Astrocyte (in vitro differentiated cells and primary cell): ENCODE measurements at places on chromosomes 13 and 19.

- no peak for DNase-seq
These were observed 11.9 kb downstream of the SHISA7 start for GRCh38 chr19:55431183-55431582.

- no peak for DNase-seq
These were observed 104.3 kb downstream of the KCNRG start for GRCh38 chr13:50119591-50119990.

GRCh38 chr13:62357887-62358645 lies 942.4 kb upstream of the PCDH20 start:
- peak; percentile 17 for DNase-seq

GRCh38 chr19:11325544-11325943 lies 13.9 kb downstream of the RAB3D start:
- DNase-seq: no peak
